ENCODE measurements at places on chromosomes 5 and 9.

DNA sequence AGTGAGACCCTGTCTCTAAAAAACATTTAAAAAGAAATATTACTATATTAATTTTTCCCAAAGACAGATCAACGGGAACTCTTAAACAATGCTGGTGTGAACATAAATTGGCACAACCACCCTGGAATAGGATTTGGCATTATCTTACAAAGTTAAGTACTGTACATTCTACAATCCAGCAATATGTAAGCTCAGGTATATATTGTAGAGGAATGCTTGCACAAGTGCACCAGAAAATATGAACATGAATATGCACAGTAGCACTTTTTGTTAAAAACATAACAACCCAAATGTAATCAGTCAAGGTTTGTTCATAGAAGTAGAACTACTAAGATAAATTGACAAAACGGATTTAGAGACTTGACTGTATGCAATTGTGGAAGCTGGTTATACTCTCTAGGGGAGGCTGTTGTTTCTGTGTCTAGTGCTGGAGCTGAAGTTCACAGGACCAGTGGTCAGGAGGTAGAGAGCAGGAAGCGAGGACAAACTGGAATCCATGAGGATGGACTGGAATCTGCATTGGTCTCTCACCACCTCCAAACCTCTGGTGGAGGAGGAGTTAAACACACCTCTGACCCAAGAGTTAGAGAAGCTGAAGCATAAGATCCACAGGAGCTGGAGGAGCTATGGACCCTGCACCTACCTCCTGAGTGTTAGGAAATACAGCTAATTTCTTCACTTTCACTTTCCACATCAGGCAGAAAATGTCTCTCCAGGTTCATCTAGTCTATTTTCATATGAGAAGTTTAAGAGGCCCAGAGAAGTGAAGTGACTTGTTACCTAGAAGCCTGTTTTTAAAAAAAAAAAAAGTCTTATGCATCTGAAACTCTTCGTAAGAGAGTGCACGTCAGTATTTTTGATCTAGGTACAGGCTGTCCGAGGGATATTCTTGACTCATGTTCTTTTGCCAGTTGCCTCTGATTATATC, 20.3 kb upstream of the RIC1 start:
- peaks cover 5% of the 10 kb centered on the region for H3K4me1 ChIP-seq
- no peaks in the 10 kb centered on the region for H3K27me3 ChIP-seq
- no peak overlapping the region for H3K4me3 ChIP-seq
- DNase-seq, result no peak
- no peak overlapping the region for H3K27ac ChIP-seq
- peaks cover 2% of the 10 kb centered on the region for H3K36me3 ChIP-seq

DNA sequence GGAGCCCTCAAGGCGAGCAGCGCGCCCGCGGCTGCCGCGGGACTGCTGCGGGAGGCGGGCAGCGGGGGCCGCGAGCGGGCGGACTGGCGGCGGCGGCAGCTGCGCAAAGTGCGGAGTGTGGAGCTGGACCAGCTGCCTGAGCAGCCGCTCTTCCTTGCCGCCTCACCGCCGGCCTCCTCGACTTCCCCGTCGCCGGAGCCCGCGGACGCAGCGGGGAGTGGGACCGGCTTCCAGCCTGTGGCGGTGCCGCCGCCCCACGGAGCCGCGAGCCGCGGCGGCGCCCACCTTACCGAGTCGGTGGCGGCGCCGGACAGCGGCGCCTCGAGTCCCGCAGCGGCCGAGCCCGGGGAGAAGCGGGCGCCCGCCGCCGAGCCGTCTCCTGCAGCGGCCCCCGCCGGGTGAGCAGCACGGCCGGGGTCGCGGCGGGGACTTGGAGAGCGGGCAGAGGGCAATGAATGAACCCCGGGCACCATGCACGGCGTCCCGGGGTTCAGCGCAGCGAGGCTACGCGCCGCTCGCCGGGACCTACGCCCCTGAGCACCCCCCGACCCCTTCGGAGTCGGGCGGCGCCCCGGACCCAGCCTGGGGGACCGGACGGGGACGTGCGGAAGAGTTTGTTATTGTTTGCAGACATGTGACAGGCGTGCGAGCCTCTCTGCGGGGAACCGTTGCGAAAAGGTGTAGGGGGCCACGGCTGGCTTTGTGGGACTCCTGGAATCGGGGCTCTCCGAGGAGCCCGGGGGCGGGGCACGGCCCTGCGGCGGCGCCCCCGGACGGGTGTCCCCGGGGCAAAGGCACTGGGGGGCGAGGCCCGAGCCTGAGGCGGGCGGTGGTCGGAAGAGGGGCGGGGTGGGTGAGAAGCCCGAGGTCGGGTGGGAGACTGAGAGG, 553 bp downstream of the MAP3K1 start:
- no peak overlapping the region for H3K27ac ChIP-seq
- peaks cover 23% of the 10 kb centered on the region for H3K4me1 ChIP-seq
- H3K27me3 ChIP-seq, result peaks cover 20% of the 10 kb centered on the region
- peak overlapping the region; percentile 85 for H3K4me3 ChIP-seq
- no peaks in the 10 kb centered on the region for H3K36me3 ChIP-seq
- DNase-seq, result peak; percentile 18

DNA sequence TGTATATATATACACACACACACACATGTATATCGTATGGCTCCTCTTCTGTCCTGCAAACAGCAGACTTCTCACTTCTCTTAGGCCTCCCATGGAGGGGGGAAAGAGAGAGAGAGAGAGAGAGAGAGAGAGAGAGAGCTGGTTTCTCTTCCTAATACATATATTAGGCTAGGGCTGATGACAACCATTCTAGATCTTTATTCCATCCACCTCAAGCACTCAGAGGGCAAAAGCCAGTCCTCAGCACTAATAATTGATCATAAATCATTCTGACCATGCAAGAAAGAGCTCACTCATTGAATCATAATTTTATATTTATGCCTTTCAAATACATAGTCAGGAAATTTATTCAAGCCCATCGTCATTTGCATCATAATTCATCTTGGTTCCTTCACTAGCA, 47.0 kb downstream of the CFAP90 start:
- H3K36me3 ChIP-seq, result no peaks in the 10 kb centered on the region
- no peak overlapping the region for H3K4me3 ChIP-seq
- no peaks in the 10 kb centered on the region for H3K4me1 ChIP-seq
- no peak for DNase-seq
- H3K27ac ChIP-seq, result no peak overlapping the region

GRCh38 chr5:97167435-97167834, 15.6 kb downstream of the RIOK2 start:
- no peak for DNase-seq
- no peak overlapping the region for H3K27ac ChIP-seq
- H3K27me3 ChIP-seq, result no peaks in the 10 kb centered on the region
- peaks cover 30% of the 10 kb centered on the region for H3K36me3 ChIP-seq
- no peak overlapping the region for H3K4me3 ChIP-seq

- H3K27ac ChIP-seq, result no peak overlapping the region
- H3K27me3 ChIP-seq, result peaks cover 14% of the 10 kb centered on the region
- no peaks in the 10 kb centered on the region for H3K4me1 ChIP-seq
- H3K4me3 ChIP-seq, result no peak overlapping the region
These were observed 9.3 kb upstream of the OTULIN start for GRCh38 chr5:14655146-14655741.

GRCh38 chr5:158992037-158992740, 107.5 kb downstream of the EBF1 start:
- H3K27me3 ChIP-seq, result peaks cover 17% of the 10 kb centered on the region
- H3K27ac ChIP-seq, result no peak overlapping the region
- no peaks in the 10 kb centered on the region for H3K36me3 ChIP-seq
- DNase-seq, result no peak
- no peaks in the 10 kb centered on the region for H3K4me1 ChIP-seq

- H3K27me3 ChIP-seq, result no peaks in the 10 kb centered on the region
- peaks cover 7% of the 10 kb centered on the region for H3K4me1 ChIP-seq
- no peak overlapping the region for H3K4me3 ChIP-seq
- no peak for DNase-seq
These were observed 8.5 kb downstream of the DIPK1B start for GRCh38 chr9:136720898-136721338.

DNA sequence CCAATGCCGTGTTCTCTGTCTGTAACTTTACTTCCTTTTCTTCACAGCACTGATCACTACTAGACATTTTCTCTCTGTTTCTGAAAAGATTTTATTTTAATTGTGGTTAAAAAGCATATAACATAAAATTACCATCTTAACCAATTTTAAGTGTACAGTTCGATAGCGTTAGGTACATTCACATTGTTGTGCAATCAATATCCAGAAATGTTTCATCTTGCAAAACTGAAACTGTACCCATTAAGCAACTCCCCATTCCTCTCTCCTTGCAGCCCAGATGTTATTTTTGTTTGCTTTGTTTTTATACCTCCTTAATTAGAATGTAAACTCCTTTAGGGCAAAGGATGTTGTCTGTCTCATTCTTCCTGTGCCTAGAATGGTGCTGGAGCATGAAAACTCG, 47.5 kb downstream of the COL27A1 start:
- H3K4me3 ChIP-seq, result no peak overlapping the region
- H3K27me3 ChIP-seq, result no peaks in the 10 kb centered on the region
- H3K36me3 ChIP-seq, result peaks cover 19% of the 10 kb centered on the region
- DNase-seq, result no peak
- peaks cover 15% of the 10 kb centered on the region for H3K4me1 ChIP-seq

DNA sequence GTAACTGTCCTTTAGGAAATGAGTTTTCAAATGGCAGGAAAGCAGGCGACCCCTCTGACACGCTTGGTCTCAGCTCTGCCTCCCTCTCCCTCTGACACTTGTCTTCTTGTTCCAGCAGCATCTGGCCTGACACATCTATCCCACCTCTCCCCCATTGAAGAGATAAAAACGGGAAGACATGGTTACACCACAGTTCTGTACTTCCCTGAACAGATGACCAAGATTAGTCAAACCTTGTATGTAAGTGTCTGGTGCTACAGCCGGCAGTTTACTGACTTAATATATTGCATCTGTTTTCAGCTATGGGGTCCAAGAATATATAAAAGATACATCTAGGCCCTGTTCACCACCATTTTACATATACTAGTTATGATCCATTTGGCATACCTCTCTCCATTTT, 29.6 kb upstream of the MLLT3 start:
- H3K4me3 ChIP-seq, result no peak overlapping the region
- no peaks in the 10 kb centered on the region for H3K27me3 ChIP-seq
- H3K4me1 ChIP-seq, result no peaks in the 10 kb centered on the region
- DNase-seq, result no peak
- H3K36me3 ChIP-seq, result peaks cover 3% of the 10 kb centered on the region
